Left kidney (tissue), 8 donors: ENCODE measurements at places on chromosomes 12 and 14. TPM values are rescaled to one million over a fixed set of nuclear protein-coding genes. Genes with fewer than 3 reads are reported as not detected.

TMTC2 gene
- 46.4 TPM for polyA plus RNA-seq

PITPNM2 gene
- polyA plus RNA-seq, result 6.5 TPM

HOXC9 gene
- 25.2 TPM for polyA plus RNA-seq

BBOF1 gene
- polyA plus RNA-seq, result 22.3 TPM

NCKAP5L gene
- 18.3 TPM for polyA plus RNA-seq

SLC48A1 gene
- 57.5 TPM for polyA plus RNA-seq

TAS2R42 gene
- polyA plus RNA-seq, result not detected

CCDC197 gene
- polyA plus RNA-seq, result not detected

TMEM119 gene
- 15.0 TPM for polyA plus RNA-seq

MGST1 gene
- 29.8 TPM for polyA plus RNA-seq

TGM1 gene
- 2.3 TPM for polyA plus RNA-seq

SOAT2 gene
- polyA plus RNA-seq, result 1.6 TPM

NTF3 gene
- polyA plus RNA-seq, result 4.1 TPM

PMCH gene
- polyA plus RNA-seq, result 0.91 TPM

RNASE7 gene
- polyA plus RNA-seq, result 0.55 TPM

TAC3 gene
- polyA plus RNA-seq, result 0.80 TPM

ARHGAP9 gene
- 2.6 TPM for polyA plus RNA-seq

P2RX2 gene
- polyA plus RNA-seq, result 1.7 TPM

CLEC9A gene
- 0.76 TPM for polyA plus RNA-seq

DNAJC22 gene
- polyA plus RNA-seq, result 30.2 TPM

TAS2R46 gene
- not detected for polyA plus RNA-seq

GLT1D1 gene
- 2.1 TPM for polyA plus RNA-seq

PPM1H gene
- polyA plus RNA-seq, result 29.5 TPM

TGFB3 gene
- polyA plus RNA-seq, result 18.3 TPM

HEBP1 gene
- polyA plus RNA-seq, result 54.6 TPM

FOXG1 gene
- polyA plus RNA-seq, result 0.03 TPM

CCDC38 gene
- 1.1 TPM for polyA plus RNA-seq

RPL10L gene
- not detected for polyA plus RNA-seq

AMHR2 gene
- polyA plus RNA-seq, result 0.63 TPM

TMPRSS12 gene
- polyA plus RNA-seq, result 0.13 TPM

SYNDIG1L gene
- 0.50 TPM for polyA plus RNA-seq

ANG gene
- polyA plus RNA-seq, result 3.3 TPM

KCNMB4 gene
- polyA plus RNA-seq, result 25.3 TPM

E2F7 gene
- polyA plus RNA-seq, result 12.2 TPM
